ENCODE measurements at places on chromosomes 12 and 14.
A peak's percentile ranks its signal among the peaks of the same experiment; 100 is the strongest.

- DNase-seq, result no peak
Measured at GRCh38 chr12:2372735-2373134, 319.9 kb downstream of the CACNA1C start.

DNA sequence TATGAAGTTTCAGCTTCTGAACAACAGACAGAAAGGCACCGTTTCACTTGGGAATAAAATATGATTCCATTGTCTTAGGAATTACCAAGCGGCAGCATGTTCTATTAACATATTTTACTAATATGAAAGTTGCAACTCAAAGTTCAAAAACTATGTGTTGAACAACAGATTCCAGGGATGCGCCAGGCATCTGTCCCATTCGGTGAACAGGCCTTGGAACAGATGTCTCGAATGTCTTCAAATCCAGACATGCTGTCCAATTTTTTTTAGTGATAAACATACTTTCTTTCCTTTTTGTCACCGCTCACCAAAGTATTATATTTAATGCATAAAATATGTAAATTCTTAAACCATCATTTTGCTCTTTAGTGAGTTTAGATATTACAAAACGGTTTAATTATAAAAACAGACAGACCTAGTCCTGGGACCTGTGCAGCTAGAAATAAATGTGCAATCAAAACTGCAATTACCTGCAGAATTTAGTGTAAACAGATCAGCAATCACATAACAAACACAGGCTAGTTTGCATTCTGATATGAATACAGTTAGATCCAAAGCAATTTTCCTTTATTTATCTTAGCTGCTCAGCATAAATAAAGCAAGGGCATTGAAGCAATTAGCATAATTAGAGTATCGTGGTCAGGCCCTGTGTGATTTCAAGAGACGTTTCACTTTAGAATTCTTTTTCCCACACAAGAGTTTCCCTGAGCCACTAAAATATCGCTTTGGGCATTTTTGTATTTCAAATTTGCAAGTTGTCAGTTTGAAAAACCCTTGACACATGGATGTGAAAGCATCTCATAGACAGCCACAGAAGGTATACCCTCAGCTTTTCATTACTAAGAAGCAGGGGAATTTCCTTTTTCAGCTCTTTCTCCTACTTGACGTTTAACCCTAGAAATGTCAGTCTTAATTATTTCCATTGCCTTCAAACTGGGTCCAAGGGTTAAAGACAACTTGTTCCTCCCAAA, 420.8 kb downstream of the EGLN3 start:
- DNase-seq, result no peak

DNA sequence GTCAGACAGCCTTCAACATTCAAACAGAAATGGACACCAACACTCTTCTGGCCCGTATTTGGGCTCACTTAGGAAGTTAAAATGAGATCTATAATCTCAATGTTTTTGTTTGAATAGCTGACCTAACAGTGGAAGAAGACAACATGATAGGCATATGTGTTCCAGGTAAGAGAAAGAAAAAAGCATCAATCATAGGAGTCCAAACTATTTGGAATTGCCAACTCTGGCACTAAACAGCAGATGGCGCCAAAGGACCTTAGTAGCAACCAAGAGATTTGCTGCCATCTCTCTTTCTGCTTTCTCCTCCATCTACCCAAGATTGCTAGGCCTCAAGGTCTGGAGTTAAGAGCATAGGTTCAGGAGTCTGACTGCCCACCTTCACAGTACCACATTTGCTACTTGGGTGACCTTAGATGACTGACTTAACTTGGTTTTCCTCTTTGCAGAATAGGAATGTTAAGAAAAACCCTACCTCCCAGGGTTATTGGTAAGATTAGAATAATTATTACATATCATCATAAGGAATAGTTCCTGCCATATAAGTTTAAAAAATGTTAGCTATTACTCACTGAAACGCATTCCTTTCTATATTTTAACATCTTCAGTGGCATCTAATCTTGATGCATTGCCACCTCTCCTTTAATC, 30.2 kb downstream of the PEX5 start:
- peak; percentile 34 for DNase-seq

GRCh38 chr12:107661830-107662229, 23.8 kb upstream of the PWP1 start:
- DNase-seq, result no peak

DNA sequence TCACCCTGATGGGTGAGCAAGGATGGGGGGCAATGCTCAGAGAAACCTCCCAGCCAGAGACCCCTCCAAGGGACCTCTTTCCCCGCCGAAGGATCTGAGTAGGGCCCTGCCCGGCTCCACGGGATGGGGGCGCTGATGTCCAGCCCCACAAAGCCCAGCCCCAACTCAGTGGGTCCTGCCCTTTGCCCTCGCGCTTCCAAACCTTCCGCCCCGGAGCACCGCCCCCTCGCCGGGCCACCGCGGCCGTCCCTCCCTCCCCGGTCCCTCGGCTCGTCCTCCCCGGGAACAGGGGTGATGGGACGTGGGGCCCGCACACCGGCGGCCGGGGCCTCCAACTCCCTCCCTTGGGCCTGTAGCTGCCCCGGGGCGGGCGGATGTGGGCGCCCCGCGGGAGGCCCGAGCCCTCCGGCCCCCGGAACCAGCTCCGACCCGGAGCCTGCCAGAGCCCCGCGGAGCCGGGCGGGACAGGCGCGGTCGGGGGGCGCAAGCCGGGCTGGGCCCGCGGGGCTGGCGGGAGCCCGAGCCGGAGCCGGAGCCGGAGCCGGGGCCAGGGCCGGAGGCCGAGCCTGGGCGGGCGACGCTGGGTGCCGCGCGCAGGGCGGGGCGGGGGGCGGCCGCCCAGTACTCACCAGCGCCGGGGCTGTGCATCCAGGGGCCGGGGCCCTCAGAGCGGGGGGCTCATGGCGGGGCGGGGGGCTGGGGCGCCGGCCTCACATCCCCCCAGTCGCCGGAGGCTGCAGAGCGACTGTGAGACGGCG, 386 bp downstream of the HDAC7 start:
- DNase-seq, result no peak

GRCh38 chr12:121620333-121620891, 5.9 kb upstream of the ORAI1 start:
- no peak for DNase-seq

DNA sequence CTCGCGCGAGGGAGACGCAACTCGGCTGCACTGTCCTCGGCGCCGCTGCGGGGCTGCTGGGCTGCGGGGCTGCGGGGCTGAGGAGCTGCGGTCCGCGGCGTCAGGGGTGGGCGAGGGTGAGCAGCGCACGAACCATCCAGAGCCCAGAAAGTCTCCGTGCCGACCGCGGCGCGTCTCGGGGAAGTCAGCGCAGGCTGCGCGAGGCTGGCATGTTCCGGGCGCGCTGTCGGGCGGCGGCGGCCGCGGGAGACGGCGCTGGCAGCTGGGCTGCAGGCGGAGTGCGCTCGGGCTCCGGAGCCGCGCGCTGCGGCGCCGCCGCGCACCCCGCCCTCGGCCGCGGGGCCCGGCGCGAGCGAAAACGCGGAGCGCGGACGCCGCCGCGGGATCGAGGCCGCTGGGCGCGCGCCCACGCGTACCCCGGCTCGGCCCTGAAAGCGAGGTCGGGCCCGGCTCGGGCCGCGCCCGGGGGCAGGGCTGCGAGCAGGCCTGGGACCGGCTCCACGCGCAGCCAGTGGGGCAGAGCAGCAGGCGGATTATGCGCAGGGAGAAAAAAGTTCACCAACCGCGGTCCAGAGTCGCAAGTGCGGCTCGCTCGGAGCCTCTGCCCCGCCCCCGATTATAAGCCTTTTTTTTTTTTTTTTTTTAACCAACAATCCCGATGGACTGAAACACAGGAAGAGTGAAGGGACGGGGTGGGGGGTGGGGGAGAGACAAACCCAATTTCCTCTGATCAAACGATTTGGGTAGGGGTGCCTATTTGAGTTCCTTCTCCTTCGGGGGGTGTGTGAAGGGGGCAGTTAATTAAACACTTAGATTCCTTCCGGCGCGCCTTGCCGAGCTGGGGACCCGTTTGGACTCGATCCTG, at the start of gene PRICKLE1:
Gene PRICKLE1, minus strand, starts transcription at position 282 of the 865 bp plus-strand sequence. CDS start 117,230 bp downstream, outside the sequence.
- DNase-seq, result no peak

DNA sequence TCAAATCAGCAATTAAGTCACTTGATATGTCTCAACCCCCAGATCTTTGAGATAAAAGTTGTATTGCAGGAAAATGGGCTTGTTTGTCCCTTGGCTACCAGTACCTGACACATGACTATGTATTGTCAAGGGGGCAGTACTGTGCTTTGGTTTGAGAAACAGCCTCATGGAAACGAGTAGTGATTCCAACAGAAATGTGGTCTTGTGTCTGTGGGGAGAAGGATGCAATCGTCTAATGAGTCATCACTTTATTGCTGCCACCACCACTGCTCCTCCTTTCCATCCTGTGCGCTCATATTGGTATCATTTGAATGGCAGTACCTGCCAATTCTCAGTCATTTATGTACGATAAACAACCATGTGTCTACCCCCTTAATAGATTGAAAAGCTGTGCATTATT, 72.8 kb upstream of the ARHGAP5 start:
- DNase-seq, result no peak

- DNase-seq, result no peak
Measured at GRCh38 chr14:64824471-64824870, 55.2 kb downstream of the SPTB start.

DNA sequence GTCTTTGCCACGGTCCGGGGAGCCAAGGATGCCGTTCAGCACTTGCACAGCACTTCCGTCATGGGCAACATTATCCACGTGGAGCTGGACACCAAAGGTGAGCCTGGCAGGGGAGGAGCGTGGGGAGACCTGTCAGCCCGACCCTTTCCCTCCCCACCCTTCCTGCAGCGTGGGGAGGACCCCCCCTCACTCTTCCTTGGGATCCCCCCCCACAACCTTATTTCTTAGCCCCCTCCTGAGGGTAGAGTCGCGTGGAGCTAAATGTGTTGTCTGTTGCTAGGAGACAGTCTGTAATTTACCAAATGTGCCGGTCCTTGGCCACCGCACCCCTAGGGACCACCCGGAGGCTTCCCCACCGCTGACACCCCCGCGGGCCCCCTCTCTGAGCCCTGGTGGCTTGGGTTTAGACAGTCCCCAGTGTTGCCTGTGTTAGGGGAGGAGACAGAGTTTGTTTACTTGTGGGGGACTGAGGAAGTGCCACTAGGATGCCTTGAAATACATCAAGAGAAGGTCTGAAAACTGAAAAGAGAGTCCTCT, 2.3 kb downstream of the SETD1B start:
- no peak for DNase-seq

- no peak for DNase-seq
Measured at GRCh38 chr12:41794336-41794735, 350.3 kb downstream of the GXYLT1 start.

DNA sequence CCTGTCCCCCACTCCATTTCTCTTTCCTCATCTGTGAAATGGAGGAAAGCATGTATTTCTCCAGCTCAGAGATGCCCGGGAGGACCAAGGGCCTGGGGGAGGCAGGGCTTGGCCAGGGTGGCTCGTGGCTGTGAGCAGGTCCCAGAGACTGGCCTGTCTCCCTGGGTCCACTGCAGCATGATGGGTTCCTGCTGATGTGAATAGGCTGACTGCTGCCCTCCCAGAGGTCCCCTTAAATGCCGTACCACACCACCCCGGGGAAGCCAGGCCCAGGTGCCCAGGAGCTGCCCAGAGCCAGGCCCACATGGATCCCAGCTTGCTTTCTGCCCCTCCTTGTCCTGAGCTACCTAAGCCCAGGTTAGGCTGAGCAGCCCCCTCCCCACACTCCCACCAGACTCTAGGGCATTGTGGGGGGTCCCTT, 158.2 kb upstream of the C14orf180 start:
- DNase-seq, result no peak

DNA sequence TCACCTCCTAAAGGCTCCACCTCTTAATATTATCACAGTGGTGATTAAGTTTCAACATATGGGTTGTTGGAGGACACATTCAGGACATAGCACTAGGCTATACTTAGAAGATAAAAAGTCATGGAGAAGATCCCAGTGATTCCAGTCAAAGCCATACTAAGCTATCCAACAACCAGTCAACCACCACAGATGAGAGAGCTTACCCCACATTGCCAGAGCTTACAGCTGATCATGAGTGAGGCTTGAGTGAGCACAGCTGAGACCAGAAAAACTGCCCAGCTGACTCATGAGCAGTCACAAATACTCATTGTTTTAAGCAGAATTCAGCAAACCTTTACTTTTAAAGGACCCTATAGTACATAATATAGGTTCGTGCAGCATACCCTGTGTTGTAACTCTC, 85.1 kb downstream of the DRAM1 start:
- DNase-seq, result no peak

- no peak for DNase-seq
Measured at GRCh38 chr12:26631846-26632245, 201.1 kb downstream of the ITPR2 start.

- DNase-seq, result no peak
Measured at GRCh38 chr12:24904871-24905270, 44.0 kb downstream of the BCAT1 start.

- no peak for DNase-seq
Measured at GRCh38 chr12:97288531-97288930, 174.1 kb upstream of the RMST start.

- DNase-seq, result no peak
Measured at GRCh38 chr12:33330940-33331339, 108.7 kb downstream of the SYT10 start.

DNA sequence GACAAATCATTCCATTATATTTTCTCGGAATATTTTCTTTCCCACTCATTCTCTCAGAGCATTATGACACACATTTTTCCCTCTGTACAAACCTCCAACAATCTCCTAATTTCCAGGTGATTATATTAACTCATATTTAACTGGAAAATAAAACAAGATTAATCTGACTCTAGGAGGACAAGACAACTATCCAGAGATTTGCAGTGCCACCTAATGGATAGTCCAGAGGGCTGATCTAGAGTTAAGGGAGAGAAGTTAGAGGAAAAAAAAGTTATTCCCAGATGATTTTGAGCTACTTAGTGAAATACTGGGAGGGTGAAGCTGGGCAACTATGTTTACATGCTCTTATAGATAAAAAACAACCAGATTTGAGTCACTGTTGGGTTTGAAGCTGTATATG, 161.7 kb downstream of the ALX1 start:
- DNase-seq, result no peak

DNA sequence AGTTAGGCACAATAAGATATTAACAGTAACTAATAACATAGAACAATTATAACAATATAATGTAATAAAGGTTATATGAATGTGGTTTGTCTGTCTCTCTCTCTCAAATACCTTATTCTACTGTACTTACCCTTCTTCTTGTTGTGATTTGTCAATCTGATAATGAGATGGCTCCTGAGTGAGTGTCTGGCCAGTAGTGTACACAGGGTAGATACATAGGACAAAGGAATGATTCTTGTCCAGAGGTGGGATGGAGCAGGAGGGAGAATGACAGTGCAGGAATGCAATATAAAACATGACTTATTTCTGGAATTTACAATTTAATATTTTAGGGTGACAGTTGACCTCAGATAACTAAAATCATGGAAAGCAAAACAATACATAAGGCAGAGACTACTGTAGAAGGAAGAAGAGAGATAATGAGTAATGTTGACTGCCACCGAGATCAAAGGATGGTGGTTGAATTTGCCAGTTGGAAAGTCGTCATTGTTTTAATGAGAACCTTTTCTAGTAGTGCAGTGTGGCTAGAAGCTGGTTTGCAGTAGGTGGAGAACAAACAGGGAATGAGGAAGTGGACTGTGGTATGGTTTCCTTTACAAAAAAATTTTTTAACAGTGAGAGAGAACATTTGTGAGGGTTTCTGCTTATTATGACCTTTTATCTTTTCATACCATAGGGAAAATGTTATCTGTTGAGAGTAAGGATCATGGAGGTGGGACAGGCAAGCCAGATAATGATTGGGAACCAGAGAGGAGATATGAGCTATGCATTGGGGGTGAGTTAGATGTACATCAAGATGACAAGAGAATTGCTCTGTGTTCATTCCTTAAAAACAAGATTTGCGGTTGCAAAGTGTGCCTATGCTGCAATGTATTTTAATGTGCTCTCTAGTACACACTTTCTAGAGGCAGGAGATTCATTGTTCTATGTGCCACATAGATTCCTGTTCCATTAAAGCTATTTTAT, 458.3 kb downstream of the BTG1 start:
- DNase-seq, result no peak

GRCh38 chr14:36660736-36661505, 739 bp upstream of the PAX9 start:
- no peak for DNase-seq

Measured in stimulated activated CD4-positive, alpha-beta T cell treated with anti-CD3 and anti-CD28 coated beads, TNF-alpha, amount 100 ng/mL, for 4 hours (primary cell).